ENCODE measurements at places on chromosomes 7 and 10.

DNA sequence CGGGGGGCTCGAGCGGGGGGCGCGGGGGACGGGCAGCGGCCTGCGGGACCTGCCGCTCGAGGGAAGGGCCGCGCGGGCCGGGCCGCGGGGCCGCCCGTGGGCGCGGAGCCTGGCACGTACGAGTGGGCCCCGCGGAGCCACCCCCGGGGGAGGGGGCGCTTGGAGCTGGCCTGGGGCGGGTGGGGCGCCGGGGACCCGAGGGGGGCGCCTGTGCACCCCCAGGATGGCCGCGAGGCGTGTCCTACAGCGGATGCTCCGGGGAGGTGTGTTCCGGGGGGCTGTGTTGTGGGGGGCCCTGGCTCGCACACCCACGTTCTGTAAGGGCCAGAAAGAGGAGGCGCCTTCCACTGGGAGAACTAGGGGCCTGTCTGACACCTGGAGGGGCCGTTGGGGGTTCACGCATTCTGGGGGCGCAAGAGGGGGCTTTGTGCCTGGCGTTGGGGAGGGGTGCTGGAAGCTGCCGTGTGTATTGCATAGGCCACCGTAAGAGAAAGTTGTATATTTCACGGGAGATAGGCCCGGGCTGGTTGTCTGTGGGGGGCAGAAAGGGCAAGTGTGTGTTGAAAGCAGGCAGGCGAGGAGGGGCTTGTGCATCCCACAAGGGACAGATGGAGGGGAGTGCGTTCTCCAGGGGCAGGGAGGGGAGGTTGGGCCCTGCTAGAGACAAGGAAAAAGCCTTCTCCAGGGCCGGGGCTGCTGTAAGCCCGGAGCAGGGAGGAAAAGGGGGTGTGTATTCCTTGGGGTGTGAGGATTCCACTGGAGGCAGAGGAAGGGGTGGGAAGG is 663 bp downstream of the VPS37D start:
- no peak for DNase-seq

DNA sequence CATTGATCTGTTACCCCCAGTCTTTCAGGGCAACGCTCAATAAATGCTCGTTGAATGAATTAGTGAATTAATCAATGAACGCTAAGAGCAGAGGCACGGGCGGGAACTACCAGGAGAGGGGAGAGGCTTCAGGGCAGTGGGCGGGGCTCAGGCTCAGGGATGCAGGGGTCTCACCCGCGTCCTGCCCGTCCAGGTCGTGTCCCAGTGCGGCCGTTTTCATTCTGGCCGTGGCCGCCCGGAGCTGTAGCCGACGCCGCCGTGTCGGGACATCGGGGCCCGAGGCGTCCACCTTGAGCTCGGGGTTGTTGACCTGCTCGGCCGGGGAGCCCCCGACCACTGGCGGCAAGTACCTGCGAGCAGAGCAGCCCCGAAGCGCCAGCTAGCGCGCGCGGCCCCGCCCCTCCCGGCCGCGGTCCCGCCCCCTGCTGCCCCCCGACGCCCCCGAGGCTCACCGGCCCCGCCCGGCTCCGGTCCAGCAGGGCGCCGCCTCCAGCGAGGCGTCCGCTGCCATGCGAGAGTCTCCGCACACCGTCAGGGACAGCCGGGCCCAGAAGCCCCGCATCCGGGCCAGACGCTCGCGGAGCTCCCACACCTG is 2.8 kb upstream of the GAL3ST4 start:
- DNase-seq, result no peak

DNA sequence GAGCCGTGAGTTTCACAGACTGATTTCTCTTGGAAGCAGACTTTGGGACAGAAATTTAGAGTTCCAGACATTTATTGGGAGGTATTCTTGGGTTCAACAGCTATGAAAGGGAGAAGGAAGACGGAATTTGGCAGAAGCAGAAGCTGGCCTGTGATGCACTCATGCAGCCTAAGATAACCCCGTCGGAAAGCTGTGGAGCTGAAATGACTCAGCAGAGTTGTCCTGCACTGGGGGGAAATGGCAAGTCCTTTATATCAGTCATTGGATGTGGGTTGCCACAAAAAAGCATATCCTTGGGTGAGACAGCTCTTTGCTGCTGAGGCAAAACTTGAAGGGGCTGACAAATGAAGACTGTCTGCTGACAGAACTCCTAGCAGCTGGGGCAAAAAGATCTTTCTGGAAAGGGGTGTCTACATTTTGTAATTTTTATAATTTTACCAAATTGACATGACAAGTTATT is 11.5 kb upstream of the MICU1 start:
- DNase-seq, result no peak

DNA sequence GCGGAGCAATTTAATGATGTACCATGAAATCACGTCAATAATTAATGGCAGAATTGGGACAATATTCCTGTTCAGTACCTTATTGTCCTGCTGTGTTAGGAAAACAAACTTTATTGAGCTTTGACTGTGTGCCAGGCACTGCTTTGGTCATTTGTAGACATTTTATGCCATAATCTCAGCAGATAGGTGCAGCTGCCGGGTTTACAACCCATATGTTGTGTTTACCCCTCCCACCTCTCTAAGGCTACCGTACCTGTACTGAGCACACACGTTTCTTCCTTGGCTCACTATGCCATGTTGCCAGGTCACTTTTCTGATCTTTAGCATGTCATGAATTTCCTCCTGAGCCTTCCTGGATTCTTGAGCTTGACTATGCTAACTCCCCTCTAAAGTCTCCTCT is 422.2 kb downstream of the PHTF2 start:
- DNase-seq, result no peak

DNA sequence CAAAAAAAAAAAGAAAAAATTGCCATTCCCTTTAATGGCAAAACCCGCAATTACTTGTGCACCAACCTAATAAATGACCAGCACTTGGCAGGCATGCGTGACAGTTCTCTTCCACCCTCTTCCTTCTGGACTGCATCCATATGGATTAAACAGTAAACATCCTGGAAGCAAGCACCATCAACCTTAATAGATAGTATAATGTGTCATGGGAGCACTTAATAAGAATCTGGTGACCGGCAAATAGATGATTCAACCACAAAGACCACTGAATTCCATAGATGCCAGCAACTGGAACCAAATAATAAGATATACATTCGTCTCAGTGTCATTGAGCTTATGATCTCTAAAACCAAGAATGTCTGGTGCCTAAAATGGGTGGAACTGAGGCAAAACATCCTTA is 610.2 kb downstream of the CALN1 start:
- DNase-seq, result no peak

DNA sequence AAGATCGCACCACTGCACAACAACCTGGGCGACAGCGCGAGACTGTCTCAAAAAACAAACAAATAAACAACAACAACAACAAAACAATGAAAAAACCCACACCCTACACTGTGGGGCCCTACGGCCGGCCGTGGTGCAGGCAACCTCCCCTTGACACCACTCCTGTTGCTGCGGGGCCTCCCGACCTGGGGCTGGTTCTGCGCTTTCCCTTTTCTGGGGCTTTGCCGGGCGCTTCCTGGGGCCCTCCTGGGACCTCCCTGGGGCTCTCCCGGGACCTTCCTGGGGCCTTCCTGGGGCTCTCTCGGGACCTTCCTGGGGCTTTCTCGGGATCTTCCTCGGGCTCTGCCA is 46.6 kb downstream of the INSIG1 start:
- no peak for DNase-seq

- DNase-seq, result no peak
Measured at GRCh38 chr7:42945821-42946626, 13.8 kb downstream of the MRPL32 start.

GRCh38 chr10:75512203-75512933 is 80.9 kb downstream of the LRMDA start:
- no peak for DNase-seq
